ENCODE measurements at places on chromosomes 13 and 19.

GRCh38 chr19:7830272-7830771 lies 304 bp downstream of the EVI5L start:
- DNase-seq = no peak

DNA sequence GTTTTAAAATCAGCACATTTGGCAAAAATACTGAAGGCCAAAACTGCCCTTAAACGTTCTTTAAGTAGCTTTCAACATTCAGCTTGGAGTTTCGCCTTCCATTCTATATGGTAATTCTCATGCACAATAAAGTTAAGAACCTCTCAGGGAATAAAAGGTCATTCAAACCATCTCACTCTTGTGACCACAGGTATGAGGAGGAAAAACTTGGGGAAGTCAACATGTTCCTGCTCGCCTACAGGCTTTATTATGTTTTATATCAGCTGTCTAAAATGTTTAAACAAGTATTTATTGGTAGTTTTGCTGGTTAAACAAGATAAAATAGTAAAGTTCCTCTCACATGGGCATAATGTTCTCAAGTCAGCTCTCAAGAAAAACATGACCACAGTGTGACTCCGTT lies 19.9 kb upstream of the TM9SF2 start:
- no peak for DNase-seq

DNA sequence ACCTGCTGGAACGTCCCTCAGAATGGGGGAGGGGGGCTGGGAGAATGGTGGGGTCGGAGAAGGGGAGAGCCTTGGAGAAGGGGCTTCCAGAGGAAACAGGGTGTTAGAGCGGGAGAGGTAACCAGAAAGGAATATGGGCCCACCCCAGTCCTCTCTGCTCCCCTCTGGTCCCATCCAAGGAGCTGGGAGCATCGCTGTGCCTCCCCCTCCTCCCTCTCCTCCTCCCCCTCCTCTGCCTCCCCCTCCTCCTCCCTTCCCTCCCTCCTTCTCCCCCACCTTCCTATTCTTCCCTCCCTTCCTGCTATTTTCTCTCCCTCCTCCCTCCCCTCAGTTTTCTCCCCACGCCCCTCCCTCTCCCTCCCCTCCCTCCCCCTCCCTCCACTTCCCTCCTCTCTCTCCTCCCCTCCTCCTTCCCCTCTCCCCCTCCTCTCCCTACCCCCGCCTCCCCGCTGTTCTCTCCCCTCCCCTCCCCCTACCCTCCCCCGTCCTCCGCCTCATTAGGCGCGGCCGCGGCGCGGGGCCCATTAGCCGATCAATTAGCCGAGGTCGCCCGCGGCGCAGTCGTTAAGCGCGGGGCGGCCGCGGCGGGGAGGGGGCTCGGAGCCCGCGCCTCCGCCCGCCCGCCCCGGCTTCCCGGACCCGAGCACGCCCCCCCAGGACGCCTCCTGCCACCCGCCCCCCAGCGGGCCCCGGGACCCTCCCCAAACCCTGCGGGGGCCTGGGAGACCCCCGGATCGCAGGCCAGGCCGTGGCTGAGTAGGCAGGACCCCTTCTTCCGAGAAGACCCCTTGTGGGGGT lies 15.4 kb downstream of the TLE5 start:
- no peak for DNase-seq

GRCh38 chr13:57858376-57858775 lies 226.8 kb downstream of the PCDH17 start:
- DNase-seq = no peak

DNA sequence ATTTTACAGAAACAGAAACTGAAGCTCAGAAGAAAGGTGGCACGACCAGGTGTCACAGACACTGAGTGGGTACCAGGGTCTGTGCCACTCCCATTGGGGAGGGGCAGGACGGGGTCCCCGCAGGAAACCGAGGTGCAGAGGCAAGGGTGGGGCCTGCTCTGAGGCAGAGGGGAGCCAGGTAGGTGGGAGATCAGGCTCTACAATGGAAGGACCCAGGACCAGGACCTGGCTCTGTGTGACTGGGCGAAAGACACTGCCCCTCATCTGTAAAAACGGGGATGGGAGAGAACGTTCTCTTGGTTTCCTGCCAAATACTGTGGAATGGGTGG lies 2.8 kb downstream of the PTGIR start:
- no peak for DNase-seq

GRCh38 chr19:35442091-35442490 lies 6.0 kb upstream of the FFAR2 start:
- no peak for DNase-seq

DNA sequence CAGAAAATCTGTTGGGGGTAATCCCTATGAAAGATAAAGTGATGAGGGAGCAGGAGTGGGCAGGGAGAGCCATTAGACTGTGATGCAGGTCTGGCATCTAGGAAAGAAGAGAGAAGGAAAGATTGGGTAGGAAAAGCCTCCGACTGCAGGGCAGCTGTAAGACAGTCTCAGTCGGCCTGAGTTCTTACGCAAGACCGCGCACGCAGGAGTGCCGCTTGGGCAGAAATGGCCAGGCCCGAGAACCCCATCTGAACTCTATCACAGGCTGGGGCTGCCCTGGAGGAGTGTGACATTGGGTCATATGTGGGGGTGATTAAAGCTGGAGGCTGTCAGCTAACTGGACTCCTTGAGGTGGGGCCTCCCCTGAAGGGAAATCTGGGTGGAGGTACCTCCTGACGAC lies 13.9 kb upstream of the FBXL3 start:
- DNase-seq = no peak

- DNase-seq = no peak
Measured at GRCh38 chr19:29992233-29992867, 50.3 kb downstream of the URI1 start.

GRCh38 chr19:34118879-34119748 lies 53.2 kb upstream of the LSM14A start:
- no peak for DNase-seq

DNA sequence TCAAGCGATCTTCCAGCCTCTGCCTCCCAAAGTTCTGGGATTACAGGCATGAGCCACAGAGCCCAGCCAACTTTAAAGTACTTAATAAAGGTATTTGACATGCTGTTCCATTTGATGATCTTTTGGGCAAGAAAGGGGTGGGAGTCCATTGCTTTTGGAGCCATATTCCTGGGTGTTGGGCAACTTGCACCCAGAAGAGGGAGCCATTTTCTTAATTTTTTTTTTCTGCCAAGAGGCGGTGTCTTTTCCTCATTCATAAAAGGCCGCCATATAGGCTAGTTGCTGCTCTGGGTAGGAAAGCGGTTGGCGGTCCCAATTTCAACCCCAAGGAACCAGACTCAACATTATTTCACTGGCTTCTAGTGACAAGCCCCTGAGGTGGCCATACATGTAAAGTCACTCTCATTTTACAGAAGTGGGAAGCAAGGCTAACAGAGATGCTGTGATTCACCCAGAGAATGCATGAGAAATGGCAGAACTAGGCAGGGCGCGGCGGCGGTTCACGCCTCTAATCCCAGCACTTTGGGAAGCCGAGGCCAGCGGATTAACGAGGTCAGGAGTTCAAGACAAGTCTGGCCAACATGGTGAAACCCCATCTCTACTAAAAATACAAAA lies 139.6 kb downstream of the CACNA1A start:
- no peak for DNase-seq

All from stimulated activated CD8-positive, alpha-beta memory T cell treated with anti-CD3 and anti-CD28 coated beads, Interleukin-15, amount 100 ng/mL, for 48 hours (primary cell).